ENCODE measurements at places on chromosomes 12 and 14. TPM values are rescaled to one million over a fixed set of nuclear protein-coding genes. Genes with fewer than 3 reads are reported as not detected.
A peak's percentile ranks its signal among the peaks of the same experiment; 100 is the strongest.

DNA sequence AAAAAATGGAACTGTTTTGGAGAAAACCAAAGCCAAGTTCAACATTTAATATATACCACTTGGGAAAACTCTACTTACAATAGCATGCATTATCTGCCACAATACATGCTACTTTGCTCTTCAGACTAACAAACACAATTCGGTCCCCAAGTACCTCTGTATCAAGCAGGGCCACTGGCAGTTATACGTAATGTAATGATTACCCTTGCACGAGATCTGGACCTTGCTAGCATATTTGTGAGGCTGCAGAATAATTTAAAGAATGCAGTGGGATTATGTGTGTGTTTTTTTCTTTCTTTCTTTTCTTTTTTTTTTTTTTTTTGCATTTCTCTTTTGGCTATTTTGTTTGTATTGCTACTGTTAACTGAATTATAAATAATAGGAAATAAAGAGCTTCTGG lies 22.8 kb upstream of the PYGL start:
- DNase-seq: no peak
- H3K4me3 ChIP-seq: no peak overlapping the region
- no peak overlapping the region for H3K27ac ChIP-seq
- H3K36me3 ChIP-seq: no peaks in the 10 kb centered on the region
- peaks cover 6% of the 10 kb centered on the region for H3K4me1 ChIP-seq
- no peaks in the 10 kb centered on the region for H3K27me3 ChIP-seq

DNA sequence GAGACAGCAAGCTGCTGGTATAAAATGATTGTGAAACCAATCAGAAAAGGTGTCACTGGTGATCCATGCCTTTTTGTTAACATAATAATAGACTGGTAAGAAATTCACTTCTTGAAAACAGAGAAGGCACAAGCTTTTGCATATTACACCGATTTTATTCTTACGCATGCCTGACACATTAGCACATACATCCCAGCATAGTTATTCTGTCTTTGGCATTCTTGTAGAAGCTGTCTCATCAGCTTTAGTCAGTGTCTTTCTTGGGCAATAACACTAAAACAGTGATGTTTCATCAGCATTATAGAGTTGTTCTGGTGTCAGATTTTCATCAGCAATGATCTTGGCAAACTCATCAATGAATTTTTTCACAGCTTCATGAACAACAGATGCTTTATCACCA lies 283.4 kb upstream of the TMTC1 start:
- no peaks in the 10 kb centered on the region for H3K4me1 ChIP-seq
- H3K27ac ChIP-seq: no peak overlapping the region
- DNase-seq: no peak

GRCh38 chr12:82517027-82517426 lies 158.7 kb downstream of the METTL25 start:
- H3K36me3 ChIP-seq: no peaks in the 10 kb centered on the region
- H3K27me3 ChIP-seq: no peaks in the 10 kb centered on the region
- H3K4me1 ChIP-seq: no peaks in the 10 kb centered on the region
- no peak overlapping the region for H3K4me3 ChIP-seq
- no peak overlapping the region for H3K27ac ChIP-seq

GRCh38 chr14:94164685-94165431 lies 9.3 kb upstream of the PPP4R4 start:
- DNase-seq: no peak
- no peaks in the 10 kb centered on the region for H3K27me3 ChIP-seq
- no peak overlapping the region for H3K27ac ChIP-seq

GRCh38 chr12:96906849-96907670 lies at the start of gene NEDD1:
Gene NEDD1 (plus strand): TSS chr12:96907257. CDS start chr12:96909760, 2,503 bp downstream.
- peak within 1 kb of the TSS; percentile 66 for H3K27ac ChIP-seq
- H3K4me1 ChIP-seq: peaks cover 3% of the 10 kb centered on the region
- peak within 1 kb of the TSS; percentile 89 for H3K4me3 ChIP-seq
- DNase-seq: peak; percentile 92
- no peaks in the 10 kb centered on the region for H3K36me3 ChIP-seq
- H3K27me3 ChIP-seq: no peaks in the 10 kb centered on the region

DNA sequence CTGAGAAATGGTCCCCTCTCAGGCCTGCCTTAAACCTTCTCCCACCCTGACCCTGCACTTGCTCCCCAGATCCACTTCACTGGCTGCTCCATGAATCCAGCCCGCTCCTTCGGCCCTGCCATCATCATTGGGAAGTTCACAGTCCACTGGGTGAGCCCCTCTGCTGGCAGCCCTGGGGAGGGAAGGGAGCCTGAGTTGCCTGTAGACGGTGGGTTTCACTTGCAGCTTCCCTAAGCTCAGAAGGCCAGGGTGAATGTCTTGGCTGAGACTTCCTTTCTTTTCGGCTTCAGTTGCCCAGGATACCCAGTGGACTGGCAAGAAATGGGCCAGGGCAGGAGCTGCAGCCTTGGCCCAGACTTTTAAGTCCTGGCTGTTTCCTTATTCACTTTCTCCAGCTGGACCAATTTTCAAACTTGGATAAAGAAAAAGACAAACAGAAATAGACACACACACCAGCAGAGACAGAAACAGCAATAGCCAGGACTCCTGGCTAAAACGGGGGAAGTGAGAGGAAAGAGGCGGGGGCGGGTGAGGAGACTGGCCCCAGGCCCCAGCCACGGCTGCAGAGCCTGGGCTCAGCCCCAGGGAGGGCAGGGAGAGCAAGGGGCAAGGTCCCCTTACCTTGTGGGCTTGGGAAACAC lies 2.0 kb downstream of the AQP6 start:
- no peak for DNase-seq
- peaks cover 15% of the 10 kb centered on the region for H3K4me1 ChIP-seq
- H3K4me3 ChIP-seq: no peak overlapping the region
- H3K27me3 ChIP-seq: no peaks in the 10 kb centered on the region
- H3K27ac ChIP-seq: peak overlapping the region; percentile 27
- H3K36me3 ChIP-seq: no peaks in the 10 kb centered on the region

- H3K27me3 ChIP-seq: no peaks in the 10 kb centered on the region
- H3K27ac ChIP-seq: no peak overlapping the region
- DNase-seq: no peak
Measured at GRCh38 chr14:81433378-81433777, 33.3 kb upstream of the STON2 start.

DNA sequence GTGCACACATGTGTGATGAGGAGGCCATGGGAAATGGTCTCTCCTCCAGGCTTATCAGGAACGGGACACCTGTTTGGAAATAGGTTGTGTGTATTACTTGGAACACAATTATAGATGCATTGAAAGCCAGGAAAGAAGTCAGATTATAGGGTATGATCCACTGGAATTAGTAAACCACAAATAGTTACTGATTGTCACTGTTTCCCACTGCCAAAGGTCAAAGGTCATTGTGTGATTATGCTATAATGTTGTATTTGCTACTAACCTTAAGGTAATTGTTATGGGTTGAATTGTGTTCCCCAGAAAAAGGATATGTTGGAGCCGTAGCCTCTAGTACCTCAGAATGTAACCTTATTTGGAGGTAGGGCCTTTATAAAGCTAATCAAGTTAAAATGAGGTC lies 129.9 kb upstream of the FBXO33 start:
- H3K4me1 ChIP-seq: no peaks in the 10 kb centered on the region
- H3K27ac ChIP-seq: no peak overlapping the region
- H3K36me3 ChIP-seq: no peaks in the 10 kb centered on the region
- DNase-seq: no peak
- H3K4me3 ChIP-seq: no peak overlapping the region

GRCh38 chr12:65638324-65638723 lies 186.0 kb upstream of the HMGA2 start:
- H3K4me3 ChIP-seq: no peak overlapping the region
- no peaks in the 10 kb centered on the region for H3K36me3 ChIP-seq
- no peaks in the 10 kb centered on the region for H3K27me3 ChIP-seq
- DNase-seq: no peak

PGF gene
- 41.1 TPM for total RNA-seq

DNA sequence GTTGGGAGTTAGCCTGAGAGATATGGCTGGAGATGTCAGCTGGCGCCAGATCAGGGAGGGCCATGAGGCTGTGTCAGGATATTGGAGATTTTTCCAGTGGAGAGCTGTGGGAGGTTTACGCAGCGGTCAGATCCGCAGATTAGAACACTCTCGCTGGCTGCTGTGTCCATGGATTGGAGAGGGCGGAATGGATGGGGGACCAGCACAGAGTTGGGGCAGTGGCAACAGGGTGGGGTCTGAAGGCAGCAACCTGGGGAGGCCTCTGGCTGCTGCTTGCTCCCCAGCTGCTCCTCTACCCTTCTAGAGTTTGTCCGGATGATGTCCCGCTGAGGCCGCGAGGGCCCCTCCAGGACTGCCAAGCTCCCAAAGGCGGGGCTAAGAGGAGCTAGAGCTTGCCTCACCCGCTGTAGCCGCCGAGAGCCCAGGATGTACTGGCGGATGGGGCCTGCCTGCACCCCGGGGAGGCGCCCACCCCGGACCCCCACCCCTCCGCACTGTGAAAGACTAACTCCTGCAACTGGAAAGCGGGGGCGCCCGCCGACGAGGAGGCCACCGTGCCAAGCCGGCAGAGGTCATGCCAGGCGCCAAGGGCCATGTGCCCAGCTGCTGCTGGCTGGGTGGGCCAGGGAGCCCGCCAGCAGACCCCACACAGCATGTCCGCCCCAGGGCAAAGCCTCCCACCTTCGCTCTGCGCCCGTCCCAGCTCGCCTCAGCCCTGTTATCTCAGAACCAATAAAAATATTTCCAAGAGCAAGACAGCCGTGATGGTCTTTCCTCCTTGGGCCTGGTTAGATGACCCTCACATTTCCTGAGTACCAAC lies 20.2 kb upstream of the MLEC start:
- no peaks in the 10 kb centered on the region for H3K36me3 ChIP-seq
- no peaks in the 10 kb centered on the region for H3K27me3 ChIP-seq
- H3K4me3 ChIP-seq: no peak overlapping the region

DNA sequence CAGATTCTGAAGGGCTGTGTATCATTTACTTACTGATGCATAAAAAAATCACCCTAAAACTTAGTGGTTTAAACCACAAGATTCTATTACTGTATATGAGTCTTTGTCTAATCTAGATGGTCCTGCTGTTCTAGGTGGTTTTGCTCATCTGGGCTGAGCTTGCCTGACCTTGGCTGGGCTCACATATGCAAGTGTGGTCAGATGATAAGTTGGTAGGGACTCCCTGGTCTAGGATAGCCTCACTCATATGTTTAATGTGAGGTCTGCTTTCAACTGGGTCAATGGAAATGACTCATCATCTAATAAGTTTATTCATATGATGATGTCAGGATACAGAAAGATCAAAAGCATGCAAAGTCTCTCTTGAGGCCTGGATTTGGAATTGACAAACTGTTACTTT lies 887.8 kb downstream of the TRHDE start:
- no peaks in the 10 kb centered on the region for H3K4me1 ChIP-seq
- DNase-seq: no peak
- no peaks in the 10 kb centered on the region for H3K27me3 ChIP-seq
- H3K27ac ChIP-seq: no peak overlapping the region
- H3K36me3 ChIP-seq: no peaks in the 10 kb centered on the region

DNA sequence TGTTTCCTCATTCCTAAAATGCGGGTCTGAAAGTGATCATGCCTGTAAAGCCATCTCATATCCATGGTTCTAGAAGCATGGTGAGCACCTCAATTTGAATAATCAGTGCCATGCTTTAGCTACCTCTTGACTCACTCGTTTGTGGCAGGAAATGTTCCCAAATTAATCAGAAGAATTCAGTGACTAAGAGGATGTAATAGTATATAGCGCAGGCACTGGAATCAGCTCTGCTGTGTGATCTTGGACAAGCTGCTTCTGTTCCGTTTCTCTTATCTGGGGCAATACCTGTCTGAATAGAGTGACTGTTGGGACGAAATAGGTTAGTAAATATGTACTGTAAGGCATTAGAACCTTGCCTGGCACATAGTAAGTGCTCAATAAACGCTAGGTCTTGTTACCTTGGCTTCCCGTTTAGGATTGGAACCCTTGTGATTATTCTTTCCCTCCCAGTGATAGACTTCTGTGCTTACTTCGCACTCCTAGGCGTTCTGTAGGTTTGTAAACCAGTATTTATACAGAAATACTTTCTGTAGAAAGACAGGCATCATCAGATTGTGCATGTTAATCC lies 820 bp upstream of the SMAGP start:
- peak overlapping the region; percentile 97 for H3K4me3 ChIP-seq
- DNase-seq: no peak
- no peak overlapping the region for H3K27ac ChIP-seq
- no peaks in the 10 kb centered on the region for H3K36me3 ChIP-seq
- H3K4me1 ChIP-seq: peaks cover 3% of the 10 kb centered on the region
- H3K27me3 ChIP-seq: no peaks in the 10 kb centered on the region

FSCB gene
- total RNA-seq: not detected

CCDC38 gene
- not detected for total RNA-seq

- no peaks in the 10 kb centered on the region for H3K4me1 ChIP-seq
- no peak overlapping the region for H3K4me3 ChIP-seq
- peaks cover 19% of the 10 kb centered on the region for H3K36me3 ChIP-seq
- H3K27me3 ChIP-seq: no peaks in the 10 kb centered on the region
- DNase-seq: no peak
Measured at GRCh38 chr14:92959189-92959531, 36.2 kb downstream of the CHGA start.

ERP27 gene
- not detected for total RNA-seq

GPR65 gene
- total RNA-seq: 0.32 TPM

GRCh38 chr14:37610945-37611523 lies 15.6 kb downstream of the TTC6 start:
- no peaks in the 10 kb centered on the region for H3K27me3 ChIP-seq
- H3K27ac ChIP-seq: no peak overlapping the region
- no peaks in the 10 kb centered on the region for H3K36me3 ChIP-seq
- H3K4me3 ChIP-seq: no peak overlapping the region
- no peak for DNase-seq
- H3K4me1 ChIP-seq: no peaks in the 10 kb centered on the region

DNA sequence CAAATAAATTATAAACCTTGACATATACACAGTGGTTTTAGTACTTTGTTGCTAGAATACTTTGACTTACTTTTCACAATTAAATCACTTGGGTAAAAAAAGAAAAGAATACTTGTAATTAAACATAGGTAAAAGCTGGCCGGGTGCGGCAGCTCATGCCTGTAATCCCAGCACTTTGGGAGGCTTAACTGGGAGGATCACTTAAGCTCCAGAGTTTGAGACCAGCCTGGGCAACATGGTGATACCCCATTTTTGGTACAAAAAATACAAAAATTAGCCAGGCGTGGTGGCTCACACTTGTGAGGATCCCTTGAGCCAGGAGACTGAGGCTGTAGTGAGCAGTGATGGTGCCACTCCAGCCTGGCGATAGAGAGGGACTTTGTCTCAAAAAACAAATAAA lies 7.8 kb downstream of the STX2 start:
- no peak overlapping the region for H3K4me3 ChIP-seq
- H3K27me3 ChIP-seq: no peaks in the 10 kb centered on the region
- no peak for DNase-seq
- H3K4me1 ChIP-seq: no peaks in the 10 kb centered on the region
- H3K27ac ChIP-seq: no peak overlapping the region

- no peak for DNase-seq
- no peaks in the 10 kb centered on the region for H3K27me3 ChIP-seq
- no peaks in the 10 kb centered on the region for H3K36me3 ChIP-seq
Measured at GRCh38 chr14:69882915-69883314, 3.7 kb downstream of the SMOC1 start.
